Hair follicle dermal papilla cell (primary cell): ENCODE measurements at places on chromosomes 6 and 20. TPM values are rescaled to one million over a fixed set of nuclear protein-coding genes. Genes with fewer than 3 reads are reported as not detected.

Gene C2
- total RNA-seq = 2.1 and 3.3 TPM in 2 replicates

Gene CCDC28A
- 5.8 and 7.0 TPM in 2 replicates for total RNA-seq

Gene SLC35D3
- not detected in 2 replicates for total RNA-seq

Gene TSPO2
- total RNA-seq = not detected in 2 replicates

Gene HRH3
- not detected in 2 replicates for total RNA-seq

Gene FYN
- total RNA-seq = 90.9 and 117 TPM in 2 replicates

Gene ACTL10
- 2.3 and 4.5 TPM in 2 replicates for total RNA-seq

Gene PCMT1
- 90.4 and 110 TPM in 2 replicates for total RNA-seq

Gene SUPT3H
- 7.0 and 8.6 TPM in 2 replicates for total RNA-seq
